Esophagus muscularis mucosa (tissue), 4 donors: ENCODE measurements at places on chromosomes 6 and 20. TPM values are rescaled to one million over a fixed set of nuclear protein-coding genes. Genes with fewer than 3 reads are reported as not detected.

Gene HSPA1B
- 251 TPM for total RNA-seq

Gene FGD2
- total RNA-seq: 22.4 TPM

DNA sequence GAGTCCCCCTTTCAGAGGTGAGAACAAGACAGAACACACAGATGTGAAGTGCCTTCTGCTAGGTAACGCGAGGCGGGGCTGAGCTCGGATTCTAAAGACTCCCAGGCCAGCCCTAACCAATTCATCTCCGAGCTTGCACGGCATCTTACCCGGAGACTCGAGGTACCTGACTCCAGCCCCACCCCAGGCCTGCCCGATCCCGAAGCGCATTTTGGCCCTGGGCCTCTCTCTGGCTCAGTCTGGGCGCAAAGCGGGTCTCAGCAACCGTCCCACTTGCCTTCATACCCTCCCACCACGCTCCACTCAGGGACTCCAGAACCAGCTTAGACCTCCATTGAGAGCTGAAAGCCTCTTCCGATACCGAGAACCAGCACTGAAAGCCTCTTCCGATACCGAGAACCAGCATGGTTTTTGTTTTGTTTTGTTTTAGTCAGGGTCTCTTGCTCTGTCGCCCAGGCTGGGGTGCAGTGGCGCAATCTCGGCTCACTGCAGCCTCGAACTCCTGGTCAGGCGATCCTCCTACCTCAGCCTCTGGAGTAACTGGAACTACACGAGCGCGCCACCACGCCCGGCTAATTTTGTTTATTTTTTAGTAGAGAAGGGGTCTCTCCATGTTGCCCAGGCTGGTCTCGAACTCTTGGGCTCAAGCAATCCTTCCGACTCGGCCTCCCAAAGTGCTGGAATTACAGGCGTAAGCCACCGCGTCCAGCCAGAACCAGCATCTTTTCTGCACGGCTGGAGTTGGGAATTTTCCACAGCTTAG lies 557 bp upstream of the DYNLRB1 start:
- H3K4me1 ChIP-seq: peaks cover 57% of the 10 kb centered on the region
- peak overlapping the region; percentile 93 for H3K27ac ChIP-seq
- no peaks in the 10 kb centered on the region for H3K27me3 ChIP-seq
- DNase-seq: no peak

DNA sequence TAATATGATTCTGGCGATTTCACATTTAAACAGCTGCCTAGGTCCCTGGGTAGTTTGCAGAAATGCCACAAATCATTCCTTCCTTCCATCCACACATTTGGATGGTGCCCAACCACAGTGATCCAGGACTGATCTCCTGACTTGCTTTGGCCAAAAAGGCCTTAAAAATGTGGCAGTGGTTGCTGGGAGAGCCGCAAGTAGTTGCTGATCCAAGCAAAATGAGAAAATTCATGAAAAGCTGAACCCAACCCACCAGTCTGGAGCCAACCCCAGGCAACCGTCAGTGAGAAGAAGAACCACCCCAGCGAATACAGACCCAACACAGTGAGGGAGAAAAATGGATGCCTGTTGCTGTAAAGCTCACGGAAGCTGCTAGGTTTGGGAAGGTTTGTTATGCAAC lies 25.1 kb downstream of the RALGAPA2 start:
- no peak overlapping the region for H3K27ac ChIP-seq
- peaks cover 48% of the 10 kb centered on the region for H3K4me1 ChIP-seq
- no peaks in the 10 kb centered on the region for H3K27me3 ChIP-seq

- H3K36me3 ChIP-seq: no peaks in the 10 kb centered on the region
- H3K4me1 ChIP-seq: peaks cover 77% of the 10 kb centered on the region
- H3K27me3 ChIP-seq: no peaks in the 10 kb centered on the region
Measured at GRCh38 chr6:56691286-56691595, 48.6 kb upstream of the DST start.

Gene CST2
- total RNA-seq: 0.45 TPM

Gene PAK5
- total RNA-seq: 0.42 TPM

GRCh38 chr6:45920819-45921511 lies 94.7 kb downstream of the CLIC5 start:
- H3K4me3 ChIP-seq: no peak overlapping the region
- H3K27ac ChIP-seq: no peak overlapping the region
- peaks cover 19% of the 10 kb centered on the region for H3K36me3 ChIP-seq
- H3K4me1 ChIP-seq: peaks cover 10% of the 10 kb centered on the region

Gene PLN
- 431 TPM for total RNA-seq

DNA sequence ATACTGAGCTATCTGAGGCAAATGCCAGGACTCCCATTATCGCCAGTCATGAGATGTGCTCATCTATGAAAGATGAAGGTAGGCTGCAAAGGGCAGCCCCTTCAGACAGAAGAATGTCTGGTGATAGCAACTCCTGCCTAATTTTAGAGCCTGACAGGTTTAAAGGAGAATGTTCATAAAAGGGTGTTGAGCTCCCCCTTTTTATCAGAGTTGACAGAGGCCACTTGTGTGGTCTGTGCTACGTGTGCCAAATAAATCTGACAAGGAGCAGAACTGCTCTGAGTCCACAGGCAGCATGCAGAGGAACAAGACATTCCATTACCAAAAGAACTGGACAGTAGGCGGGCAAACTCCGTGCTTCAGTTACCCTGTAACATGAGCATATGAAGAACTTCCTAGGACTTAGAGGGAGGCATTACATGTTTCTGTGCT lies 101.8 kb downstream of the PREP start:
- no peak overlapping the region for H3K4me3 ChIP-seq
- DNase-seq: no peak
- H3K27me3 ChIP-seq: no peaks in the 10 kb centered on the region
- H3K27ac ChIP-seq: no peak overlapping the region
- peaks cover 3% of the 10 kb centered on the region for H3K4me1 ChIP-seq
- no peaks in the 10 kb centered on the region for H3K36me3 ChIP-seq

- H3K4me1 ChIP-seq: no peaks in the 10 kb centered on the region
- no peak for DNase-seq
- H3K36me3 ChIP-seq: no peaks in the 10 kb centered on the region
- no peaks in the 10 kb centered on the region for H3K27me3 ChIP-seq
Measured at GRCh38 chr6:68776354-68776753, 141.3 kb downstream of the ADGRB3 start.

Gene LGSN
- total RNA-seq: not detected

GRCh38 chr6:75374961-75375400 lies 90.4 kb upstream of the TMEM30A start:
- H3K4me1 ChIP-seq: peaks cover 11% of the 10 kb centered on the region
- H3K27me3 ChIP-seq: no peaks in the 10 kb centered on the region
- H3K36me3 ChIP-seq: no peaks in the 10 kb centered on the region
- no peak overlapping the region for H3K27ac ChIP-seq
- no peak overlapping the region for H3K4me3 ChIP-seq
- DNase-seq: no peak

Gene ALDH5A1
- total RNA-seq: 3.3 TPM

GRCh38 chr20:11926292-11926998 lies 8.8 kb downstream of the BTBD3 start:
- H3K4me3 ChIP-seq: no peak overlapping the region
- no peak for DNase-seq
- no peaks in the 10 kb centered on the region for H3K36me3 ChIP-seq
- no peaks in the 10 kb centered on the region for H3K27me3 ChIP-seq
- peaks cover 19% of the 10 kb centered on the region for H3K4me1 ChIP-seq
- no peak overlapping the region for H3K27ac ChIP-seq

Gene RAET1L
- not detected for total RNA-seq

DNA sequence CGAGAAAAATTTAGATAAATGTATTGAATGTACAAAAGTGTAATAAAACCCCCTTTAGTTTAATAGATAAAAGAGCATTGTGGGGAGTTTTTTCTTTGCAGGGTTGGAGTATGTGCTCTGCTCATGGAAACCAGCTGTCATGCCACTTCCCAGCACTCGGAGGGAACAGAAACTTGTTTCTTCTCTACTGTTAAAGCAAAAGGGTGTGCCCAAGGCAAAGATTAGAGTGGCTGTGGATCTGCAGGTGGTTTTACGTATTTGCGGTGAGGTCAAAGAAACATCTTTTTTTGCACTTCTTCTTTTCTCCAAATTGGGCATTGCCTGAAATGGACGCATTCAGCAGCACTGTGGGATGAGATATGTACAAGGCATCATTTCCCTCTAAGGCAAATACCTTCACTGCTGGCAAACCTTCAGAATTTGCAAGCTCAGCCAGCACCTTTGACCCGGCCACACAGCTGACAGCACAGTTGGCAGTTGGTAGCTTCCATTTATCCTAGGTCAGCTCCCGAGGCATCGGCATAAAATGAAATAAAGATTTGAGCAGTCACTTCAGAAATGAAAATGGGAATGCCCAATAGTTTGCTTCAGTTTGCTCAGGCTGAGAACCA lies 178.4 kb upstream of the EYA4 start:
- H3K4me1 ChIP-seq: peaks cover 7% of the 10 kb centered on the region
- no peak for DNase-seq
- no peaks in the 10 kb centered on the region for H3K36me3 ChIP-seq
- peak overlapping the region; percentile 10 for H3K27ac ChIP-seq
- no peak overlapping the region for H3K4me3 ChIP-seq

Gene PMEPA1
- total RNA-seq: 17.7 TPM

Gene POU5F1
- not detected for total RNA-seq

DNA sequence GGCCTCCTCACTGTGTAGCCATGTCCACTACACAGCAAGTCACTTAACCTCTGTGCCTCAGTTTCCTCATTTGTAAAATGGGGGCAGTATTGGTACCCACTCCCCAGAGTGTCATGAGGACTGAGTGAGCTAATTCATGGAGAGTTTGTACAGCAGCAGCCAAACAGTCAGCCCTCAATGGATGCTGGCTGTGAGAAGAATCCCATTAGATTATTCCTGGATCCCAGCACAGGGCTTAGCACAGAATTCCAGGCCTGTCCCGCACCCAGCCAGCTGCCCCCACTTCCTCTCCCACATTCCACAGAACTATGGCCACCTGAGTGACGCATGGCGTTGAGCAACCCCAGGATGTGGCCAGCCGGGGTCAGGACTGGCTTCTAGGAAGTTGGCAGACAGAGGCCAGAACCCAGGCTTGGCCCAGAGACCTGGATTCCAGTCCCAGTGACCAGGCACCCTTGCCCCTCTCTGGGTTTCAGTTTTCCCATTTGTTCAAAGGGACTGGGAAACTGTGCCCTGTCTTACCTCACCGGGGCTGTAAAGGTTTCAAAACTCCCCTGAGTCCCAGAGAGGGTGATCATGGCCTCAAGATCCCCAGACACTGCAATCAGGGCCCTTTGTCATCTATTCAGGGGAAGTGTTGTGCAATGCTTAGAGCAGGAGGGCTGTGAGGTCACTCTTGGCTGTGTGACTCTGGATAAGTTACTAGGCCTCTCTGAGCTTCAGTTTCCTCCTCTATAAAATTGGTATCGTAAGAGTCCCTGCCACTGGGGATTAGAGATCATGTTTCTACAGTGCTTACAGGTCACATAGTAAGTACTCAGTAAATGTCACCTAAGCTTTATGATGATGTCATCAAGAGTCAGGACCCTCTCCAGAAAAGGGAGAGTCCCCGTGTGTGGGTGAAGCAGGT lies 3.0 kb upstream of the TGM2 start:
- DNase-seq: no peak
- H3K27ac ChIP-seq: peak overlapping the region; percentile 28
- no peaks in the 10 kb centered on the region for H3K36me3 ChIP-seq
- H3K4me1 ChIP-seq: peaks cover 65% of the 10 kb centered on the region
- H3K4me3 ChIP-seq: no peak overlapping the region

Gene SNAP25
- total RNA-seq: 2.9 TPM

DNA sequence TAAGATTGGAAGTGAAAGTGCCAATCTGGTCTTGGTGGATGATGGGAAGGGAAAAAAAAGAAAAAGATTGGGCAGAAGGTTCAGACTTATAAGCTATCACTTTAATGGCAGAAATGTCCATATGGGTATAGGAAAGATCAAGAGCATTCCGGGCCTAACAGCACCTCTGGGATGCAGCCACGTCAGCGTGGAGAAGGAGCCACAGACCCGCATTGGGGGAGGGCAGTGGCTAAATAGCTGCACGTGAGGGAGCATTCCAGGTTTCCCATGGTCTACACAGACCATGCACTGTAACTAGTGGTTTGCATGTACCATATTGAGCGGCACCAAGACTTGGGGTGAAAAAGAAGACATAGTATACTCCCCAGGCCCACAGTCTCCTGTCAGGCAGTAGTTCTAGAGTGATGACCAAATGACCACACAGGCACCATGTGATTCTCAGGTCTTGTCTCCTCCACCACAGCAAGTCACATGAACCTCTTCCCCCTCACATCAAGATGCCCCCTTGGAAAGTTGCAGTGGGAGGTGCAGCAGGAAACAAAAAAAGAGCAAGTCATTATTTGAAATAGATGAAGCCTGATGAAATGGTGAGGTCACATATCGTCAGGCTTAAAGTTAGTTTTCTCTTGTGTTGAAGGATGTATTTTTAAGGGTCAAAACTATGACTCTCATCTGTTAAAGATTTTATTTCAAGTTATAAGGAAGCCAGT lies 94.4 kb upstream of the TNFAIP3 start:
- no peaks in the 10 kb centered on the region for H3K27me3 ChIP-seq
- H3K27ac ChIP-seq: no peak overlapping the region
- H3K36me3 ChIP-seq: no peaks in the 10 kb centered on the region
- peaks cover 44% of the 10 kb centered on the region for H3K4me1 ChIP-seq
- no peak overlapping the region for H3K4me3 ChIP-seq
- DNase-seq: peak; percentile 14

Gene RAMACL
- total RNA-seq: 1.5 TPM

DNA sequence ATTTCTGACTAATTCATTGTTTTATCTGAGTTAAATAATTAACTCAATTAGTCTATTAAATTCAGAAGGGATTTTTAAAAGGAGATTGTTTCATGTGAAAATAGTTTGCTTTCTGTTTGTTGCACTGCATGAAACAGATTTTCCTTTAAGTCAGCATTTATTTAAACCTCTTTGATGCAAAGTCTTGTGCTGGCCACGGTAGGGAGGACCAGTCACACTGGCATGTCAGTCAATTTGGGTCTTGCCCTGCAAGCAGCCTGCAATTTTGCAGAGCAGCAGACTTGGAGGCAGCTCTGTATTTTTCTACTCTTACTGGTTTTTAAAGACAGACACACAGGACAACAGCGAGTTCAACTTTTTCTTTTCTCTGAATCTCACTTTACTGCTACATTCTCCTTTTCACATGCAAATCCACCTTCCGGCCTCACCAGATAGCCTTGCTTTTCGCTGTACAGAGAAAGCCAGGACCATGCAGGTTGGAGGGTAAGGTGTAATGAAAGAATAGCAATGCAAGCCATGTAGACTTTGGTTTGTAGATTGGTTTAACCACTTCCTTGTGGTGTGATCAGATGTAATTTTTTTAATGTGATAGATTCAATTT lies 689.9 kb upstream of the AGPAT4 start:
- DNase-seq: no peak
- no peak overlapping the region for H3K27ac ChIP-seq
- no peaks in the 10 kb centered on the region for H3K4me1 ChIP-seq

GRCh38 chr20:62359043-62359490 lies 8.0 kb downstream of the LAMA5 start:
- no peak for DNase-seq
- peak overlapping the region; percentile 93 for H3K27ac ChIP-seq
- no peaks in the 10 kb centered on the region for H3K27me3 ChIP-seq
- peaks cover 97% of the 10 kb centered on the region for H3K4me1 ChIP-seq
- H3K36me3 ChIP-seq: peaks cover 14% of the 10 kb centered on the region

DNA sequence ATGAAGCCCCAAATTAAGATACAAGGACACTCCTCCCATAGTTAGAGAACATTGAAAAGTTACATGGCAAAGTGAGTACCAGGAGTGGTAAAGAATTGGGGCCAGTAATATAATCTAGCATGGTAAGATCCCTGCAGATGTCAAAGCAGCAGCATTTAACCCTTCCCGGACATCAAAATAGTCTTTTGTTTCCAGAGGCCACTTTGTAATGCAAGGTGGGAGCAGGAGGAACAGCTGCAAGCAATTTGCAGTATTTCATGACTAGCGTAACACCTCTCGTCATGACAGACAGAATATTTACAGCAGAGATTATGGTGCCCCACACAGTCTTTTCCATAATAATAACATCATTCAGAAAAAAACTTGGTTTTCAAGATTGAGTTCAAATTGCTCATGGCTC lies 123.2 kb upstream of the VGLL2 start:
- DNase-seq: no peak
- H3K4me1 ChIP-seq: peaks cover 10% of the 10 kb centered on the region
- H3K36me3 ChIP-seq: no peaks in the 10 kb centered on the region
- H3K27me3 ChIP-seq: no peaks in the 10 kb centered on the region
- H3K4me3 ChIP-seq: no peak overlapping the region

Gene ASIP
- total RNA-seq: not detected
